ENCODE measurements at places on chromosomes 2 and 18. TPM values are rescaled to one million over a fixed set of nuclear protein-coding genes. Genes with fewer than 3 reads are reported as not detected.

DNA sequence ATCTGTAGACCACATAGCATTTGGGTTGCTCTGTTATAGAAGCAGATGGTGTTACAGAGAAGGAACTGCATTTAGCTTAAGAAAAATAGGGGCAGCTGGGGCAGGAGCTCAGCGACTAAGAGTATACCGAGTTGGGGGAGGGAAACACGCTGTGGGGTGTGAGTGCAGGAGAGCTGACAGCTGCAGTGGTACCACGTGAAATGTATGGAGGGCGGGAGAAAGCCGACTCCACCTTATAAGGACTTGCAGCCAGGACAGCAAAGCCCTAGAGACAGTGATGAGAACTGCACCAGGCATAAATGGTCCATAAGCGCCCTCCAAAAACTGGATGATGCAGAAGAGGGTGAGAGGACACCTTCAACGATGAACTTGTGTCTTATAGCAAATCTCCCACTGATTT lies 237.6 kb downstream of the PRKCE start:
- no peak for DNase-seq

DNA sequence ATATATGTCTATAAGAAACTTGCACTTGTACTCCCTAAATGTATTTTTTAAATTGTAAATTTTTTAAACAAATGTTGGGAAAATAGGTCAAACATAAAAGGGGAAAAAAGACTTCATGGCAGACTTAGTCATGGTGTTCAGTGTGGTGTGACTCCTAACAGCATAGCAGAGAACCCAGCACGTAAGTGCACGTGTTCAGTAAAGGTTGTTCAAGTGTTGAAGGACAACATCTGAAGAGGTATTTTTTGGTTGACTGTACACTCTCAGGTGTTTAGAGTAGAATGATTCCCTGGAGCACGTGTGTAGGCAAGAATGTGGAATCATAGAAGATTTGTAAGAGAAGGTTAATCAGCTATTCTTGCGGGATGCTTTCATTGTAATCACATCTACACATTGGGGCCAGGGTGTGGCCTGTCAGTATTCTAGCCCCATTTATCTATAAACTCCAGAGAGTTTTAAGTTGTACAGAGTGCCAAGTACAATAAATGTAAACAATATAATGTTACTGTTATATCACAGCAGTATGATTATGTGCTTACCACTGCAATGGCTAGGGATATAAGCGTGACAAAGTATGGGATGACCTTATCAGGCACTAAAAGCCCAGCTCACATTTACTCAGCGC lies 106.8 kb downstream of the CRIM1 start:
- no peak for DNase-seq

DNA sequence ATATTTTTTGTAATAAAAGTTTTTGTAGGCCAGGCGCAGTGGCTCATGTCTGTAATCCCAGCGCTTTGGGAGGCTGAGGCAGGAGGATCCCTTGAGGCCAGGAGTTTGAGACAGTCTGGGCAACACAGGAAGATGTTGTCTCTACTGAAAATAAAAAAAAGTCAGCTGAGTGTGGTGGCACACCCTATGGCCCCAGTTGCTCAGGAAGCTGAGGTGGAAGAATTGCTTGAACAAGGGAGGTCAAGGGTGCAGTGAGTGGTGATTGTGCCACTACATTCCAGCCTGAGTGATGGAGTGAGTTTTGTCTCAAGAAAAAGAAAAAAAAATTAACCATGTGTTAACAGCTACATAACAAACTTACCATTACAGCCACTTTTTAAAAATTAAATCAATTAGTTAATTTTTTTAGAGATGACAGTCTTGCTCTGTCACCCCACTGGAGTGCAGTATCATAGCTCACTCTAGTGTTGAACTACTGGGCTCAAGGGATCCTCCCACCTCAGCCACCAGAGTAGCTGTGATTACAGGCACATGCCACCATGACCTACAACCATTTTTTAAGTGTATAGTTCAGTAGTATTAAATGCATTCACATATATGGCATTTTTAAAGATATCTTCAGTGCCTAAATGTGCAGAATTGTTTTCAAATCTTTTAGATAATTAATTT lies 67.2 kb upstream of the ACYP2 start:
- DNase-seq: no peak

Gene C2orf66
- 0.18 TPM for total RNA-seq

Gene ATP9B
- 19.4 TPM for total RNA-seq

Gene SCYGR4
- total RNA-seq: not detected
